ENCODE measurements at places on chromosomes 7 and 10.

DNA sequence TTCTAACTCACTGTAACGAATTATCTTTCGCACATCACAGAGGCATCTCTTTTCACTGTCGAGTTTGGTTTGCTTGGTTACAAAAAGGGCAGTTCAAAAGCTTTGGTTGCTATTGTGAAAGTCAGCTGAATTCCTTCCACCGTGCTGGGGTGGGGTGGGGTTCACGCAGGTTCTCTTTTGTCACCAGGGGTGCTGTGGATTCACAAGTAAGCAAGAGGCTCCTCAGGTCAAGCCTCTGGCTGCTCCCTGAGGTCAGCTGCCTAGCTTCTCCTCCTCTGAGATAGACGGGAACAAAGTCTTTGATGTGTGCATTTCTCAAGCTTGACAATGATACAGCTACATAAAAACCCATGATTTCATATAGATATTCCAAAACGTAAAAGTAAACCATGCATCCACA, 47.7 kb downstream of the EGFR start:
- DNase-seq: no peak

DNA sequence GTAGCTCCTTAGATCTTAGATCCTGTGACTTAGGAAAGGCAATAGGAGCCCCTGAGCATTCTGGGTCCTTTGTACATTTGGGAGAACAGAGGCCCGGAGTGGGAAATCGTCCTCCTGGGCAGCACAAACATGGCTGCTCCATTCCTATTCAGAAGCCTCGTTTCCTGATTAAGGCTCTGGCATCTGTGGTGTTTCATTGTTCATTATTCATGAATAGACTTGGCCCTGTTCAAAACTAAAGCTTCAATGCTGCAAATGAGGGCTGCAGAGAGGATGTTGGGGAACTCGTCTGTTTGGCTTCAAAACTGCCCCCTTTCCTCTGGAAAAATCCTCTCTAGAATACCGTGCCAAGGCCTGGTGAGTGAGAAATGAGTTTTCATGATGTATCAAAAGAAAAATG, 3.4 kb upstream of the HTRA1 start:
- DNase-seq: no peak

DNA sequence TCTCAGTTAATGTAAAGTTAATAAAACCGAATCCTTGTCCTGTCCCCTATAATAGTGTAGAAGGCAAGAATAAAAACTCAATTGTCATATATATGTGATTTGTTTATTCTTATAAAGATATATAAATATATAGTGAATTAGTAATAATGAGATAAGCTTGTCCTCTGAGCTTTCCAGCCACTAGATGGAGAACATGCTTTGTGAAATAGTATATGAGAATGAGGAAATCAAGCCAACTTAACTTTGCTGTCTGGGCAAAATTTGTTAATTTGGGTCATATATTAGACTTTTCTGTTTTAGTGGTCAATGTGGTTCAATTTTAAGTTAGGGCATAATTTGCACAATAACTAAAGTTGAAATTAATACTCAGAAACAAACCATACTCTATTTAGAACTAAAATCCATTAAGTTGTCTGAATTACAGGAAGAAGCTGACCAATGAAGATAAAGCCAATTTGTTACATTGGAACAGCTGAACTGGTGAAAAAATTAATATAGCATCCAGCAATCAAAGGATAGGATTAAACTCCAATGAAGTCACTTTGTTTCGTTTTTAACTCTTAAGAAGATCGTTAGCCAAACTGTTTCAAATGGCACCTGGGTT, 595.0 kb downstream of the ARL4A start:
- DNase-seq: no peak

- DNase-seq: no peak
Measured at GRCh38 chr10:80739963-80740715, 202.4 kb downstream of the SH2D4B start.

DNA sequence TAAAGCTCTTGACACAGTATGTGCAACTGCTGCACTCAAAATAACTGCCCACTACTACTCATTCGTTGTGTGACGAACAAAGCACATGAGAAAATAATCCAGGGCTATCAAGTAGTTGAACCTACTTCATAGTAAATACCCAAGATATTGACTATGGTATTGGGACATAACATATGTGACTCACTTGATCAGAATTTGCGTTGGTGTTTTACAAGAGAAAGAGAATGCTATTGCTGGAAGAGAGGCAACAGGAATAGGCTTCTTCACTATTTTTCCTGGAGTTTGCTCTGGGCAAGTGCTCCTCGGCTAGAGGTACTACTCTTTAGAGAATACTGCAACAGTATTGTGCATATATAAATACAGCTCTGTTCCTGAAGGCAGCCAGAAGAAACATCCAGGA, 2.5 kb downstream of the DGKB start:
- DNase-seq: no peak

DNA sequence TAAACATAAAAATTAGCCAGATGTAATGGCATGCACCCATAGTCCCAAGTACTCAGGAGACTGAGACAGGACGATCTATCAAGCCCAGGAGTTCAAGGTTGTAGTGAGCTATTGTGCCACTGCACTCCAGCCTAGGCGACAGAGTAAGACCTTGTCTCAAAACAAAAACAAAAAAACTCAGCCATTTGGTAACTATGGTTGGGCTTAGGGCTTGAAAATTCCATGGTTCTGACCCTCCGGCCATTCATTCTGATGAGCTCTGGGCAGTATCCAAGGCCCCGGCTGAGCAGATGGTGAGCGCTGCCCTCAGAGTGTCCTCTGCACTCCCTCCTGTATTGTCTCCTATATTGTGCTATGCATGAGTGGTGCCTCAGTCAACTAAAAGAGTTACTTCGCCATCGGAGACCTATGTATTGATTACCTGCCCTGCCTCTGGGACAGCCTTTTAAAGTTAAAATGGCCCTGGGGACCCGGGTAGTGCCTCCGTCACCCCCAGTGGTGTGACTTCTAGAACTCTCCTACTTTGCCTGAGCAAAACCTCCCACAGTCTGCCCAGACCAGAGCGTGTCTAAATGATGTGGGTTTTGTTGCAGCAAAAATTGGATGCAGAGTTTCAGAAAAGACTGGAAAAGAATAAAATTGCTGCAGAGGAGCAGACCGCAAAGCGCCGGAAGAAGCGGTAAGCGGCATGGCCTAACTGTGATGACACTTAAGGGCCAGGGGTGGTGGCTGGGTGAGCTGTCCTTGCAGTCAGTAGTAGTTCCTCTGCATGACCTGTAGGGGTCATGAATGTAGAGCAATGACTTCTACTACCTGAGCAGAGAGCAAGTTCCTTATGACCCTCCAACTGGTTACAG, 8.1 kb downstream of the PRKRIP1 start:
- DNase-seq: no peak

DNA sequence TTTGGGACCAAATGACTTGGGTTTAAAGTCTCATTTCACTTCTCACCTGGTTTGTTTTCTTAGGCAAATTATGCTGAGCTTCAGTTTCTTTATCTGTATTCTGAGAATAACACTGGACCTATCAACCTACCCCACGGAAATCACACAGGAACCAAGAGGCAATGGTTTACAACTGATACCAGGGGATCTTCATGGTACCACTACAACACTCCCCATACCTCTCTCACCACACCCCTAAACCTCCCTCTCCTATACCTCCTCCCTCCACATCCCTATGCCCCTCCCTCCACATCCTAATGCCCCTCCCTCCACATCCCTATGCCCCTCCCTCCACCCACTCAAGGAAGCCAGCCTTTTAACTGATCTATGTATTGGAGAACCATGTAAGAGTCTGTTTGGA, 9.9 kb downstream of the FAM204A start:
- DNase-seq: no peak

DNA sequence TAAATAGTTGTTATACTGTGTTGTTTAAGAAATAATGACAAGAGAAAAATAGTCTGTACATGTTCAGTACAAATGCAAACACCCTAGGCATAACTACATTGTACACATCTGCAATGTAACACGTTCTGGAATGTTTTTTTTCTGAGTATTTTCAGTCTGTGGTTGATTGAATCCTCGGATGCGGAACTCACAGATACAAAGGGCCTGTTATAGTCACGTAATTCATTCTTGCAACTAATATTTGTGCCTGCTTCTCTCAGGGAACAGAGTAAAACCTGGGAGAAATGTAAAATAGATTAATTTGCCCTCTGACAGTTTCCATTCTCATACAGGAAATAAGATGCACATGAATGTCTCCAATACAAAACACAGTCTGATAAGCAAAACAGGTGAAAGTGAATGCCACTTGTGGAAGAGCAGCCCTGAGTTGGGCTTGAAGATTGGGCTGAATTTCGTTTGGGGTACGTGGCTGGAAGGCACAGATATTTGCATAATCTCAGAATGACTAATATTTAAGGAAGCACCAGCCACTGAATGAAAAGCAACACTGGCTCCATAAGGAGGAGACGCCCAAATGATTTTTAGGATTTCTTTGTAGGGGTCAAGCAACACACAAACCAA, 19.1 kb downstream of the DENND2A start:
- no peak for DNase-seq

DNA sequence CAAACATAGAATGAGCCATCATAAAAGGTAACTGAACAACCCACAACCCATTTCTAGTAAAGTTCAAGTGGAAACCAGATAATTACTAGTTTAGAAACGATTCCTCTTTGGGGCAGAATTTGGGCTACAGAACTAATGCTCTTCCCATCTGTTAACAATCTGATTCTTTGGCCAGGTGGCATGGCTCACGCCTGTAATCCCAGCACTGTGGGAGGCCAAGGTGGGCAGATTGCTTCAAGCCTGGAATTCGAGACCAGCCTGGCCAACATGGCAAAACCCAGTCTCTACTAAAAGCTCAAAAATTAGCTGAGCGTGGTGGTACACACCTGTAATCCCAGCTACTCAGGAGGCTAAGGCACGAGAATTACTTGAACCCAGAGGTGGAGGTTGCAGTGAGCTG, 18.5 kb downstream of the CYP51A1 start:
- DNase-seq: no peak

- no peak for DNase-seq
Measured at GRCh38 chr7:28114056-28114455, 66.5 kb downstream of the JAZF1 start.

DNA sequence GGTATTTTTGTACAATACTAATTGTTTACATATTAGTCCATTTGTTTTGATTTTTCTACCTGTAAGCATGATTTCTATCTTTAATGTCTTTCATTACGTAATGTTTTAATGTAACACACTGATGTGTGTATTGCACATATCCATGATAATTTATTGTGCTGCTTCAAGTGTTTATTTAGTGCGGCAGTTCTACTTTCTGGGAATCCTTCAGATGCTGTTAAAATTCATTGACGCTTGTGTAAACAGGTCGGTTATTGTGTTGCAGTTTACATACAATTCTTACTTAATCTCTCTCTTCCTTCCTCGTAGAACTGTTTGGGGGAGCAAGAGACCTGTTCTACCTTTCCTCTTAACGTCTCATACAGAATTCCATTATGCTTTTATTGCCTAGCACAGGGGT, 6.9 kb downstream of the TMEM60 start:
- DNase-seq: no peak

DNA sequence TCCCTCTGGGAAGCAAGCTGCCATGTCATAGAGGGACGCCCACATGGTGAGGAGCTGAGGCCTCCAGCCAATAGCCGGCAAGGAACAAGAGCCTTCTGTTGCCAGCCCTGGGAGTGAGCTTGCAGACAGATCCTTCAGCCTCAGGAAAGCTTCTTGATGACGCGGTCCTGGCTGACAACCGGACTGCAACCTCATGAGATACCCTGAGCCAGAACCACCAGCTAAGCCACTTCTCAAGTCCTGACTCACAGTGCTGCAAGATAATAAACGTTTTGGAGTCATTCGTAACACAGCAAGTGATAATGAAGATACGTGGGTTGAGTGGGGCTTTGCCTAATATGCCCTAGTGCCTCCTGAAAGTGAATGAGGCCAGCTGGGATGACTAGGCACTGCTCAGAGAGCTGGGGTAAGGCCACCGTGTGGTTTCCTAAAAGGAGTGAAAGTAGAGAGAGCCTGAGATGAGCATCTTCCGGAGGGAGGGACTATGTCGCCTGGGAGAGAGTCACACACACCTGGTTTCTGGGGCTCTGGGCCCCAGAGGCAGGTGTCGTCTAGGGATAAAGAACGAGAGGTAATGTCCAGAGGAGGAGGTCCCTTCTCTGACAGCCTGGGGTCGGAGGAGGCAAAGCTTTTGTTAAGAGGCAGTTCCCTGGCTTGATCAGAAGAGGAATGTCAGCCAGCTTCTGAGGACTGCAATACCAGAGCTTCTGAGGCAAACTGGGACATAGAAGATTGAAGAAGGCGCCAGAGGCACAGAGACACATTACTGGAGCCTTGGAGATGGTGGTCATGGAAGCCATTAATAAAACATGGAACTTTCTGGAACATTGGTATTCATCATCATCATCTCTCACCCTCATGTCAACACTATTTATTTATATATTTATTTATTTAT, 53.6 kb downstream of the PYROXD2 start:
- DNase-seq: no peak

DNA sequence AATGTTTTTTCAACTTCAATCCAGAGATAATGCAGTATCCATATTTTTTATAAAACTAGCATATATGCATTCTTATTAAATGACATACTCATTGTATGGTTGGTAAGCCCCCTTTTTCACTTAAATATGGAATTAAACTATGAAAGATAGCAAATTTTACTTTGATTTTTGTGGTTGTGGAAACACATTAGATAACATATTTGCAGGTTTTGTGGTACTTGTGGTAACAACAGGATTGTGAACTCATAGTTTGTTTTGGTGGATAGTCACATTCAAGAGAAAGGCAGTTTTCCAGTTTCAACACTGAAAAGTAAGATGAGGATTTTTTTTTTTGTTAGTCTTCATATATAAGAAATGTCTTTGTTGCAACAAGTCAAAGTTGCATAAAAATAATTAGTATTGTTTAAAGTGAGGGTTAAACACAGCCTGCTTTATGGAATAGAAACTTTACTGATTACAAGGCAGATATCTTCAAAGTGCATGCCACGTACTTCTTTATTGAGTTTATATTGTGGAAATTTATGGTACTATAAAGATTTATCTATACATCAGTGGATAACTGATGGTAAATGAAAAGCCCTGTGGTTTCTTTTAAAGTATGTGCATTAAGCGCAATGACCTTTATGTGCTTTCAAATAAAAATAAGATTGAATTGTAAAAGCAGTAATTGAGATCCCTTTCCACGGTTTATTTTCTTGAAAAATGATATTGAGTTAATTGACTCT, 39.7 kb upstream of the SEMA3D start:
- no peak for DNase-seq

DNA sequence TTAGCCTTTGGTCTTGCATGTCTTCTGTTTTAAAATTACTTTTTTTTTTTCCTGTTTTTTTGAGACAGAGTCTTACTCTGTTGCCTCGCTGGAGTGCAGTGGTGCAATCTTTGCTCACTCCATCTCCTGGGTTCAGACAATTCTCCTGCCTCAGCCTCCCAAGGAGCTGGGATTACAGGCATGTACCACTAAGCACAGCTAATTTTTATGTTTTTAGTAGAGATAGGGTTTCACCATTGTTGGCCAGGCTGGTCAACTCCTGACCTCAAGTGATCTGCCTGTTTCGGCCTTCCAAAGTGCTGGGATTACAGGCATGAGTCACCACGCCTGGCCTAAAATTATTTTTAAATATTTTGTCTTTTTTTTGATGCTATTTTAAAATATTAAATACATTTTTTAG, 38.5 kb downstream of the MLLT10 start:
- DNase-seq: no peak
